Activated effector memory CD4-positive, alpha-beta T cell treated with Interleukin-2 at 50 U/mL for 16 hours (primary cell): ENCODE measurements at places on chromosomes 11 and 22.

GRCh38 chr11:2072551-2073261, 66.5 kb downstream of the IGF2 start:
- no peak for DNase-seq

DNA sequence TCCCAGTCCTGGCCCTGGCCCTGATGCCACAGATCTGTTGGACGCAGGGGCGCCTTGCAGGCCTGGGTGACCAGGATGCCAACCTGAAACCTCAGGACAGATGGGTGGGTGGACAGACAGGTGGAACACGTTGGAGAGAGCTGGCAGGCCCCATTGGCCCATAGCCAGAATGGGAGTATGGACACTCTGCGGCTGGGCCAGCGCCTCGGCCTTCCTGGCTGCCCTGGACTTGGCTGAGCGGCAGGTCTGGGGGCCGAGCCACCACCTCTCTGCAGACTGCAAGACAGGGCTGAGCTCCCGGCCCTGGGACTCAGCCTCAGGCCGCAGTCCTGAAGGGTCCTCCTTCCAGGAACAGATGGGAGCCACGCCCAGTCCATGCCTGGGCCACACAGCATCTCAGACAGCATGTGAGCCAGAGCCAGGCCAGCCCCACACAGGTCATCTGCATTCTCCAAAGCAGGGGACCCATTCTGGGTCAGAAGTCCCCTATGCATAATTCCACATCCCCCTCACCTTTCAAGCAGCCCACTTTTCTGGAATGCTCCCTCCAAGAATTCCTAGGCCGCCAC, 14.1 kb downstream of the WNT7B start:
- no peak for DNase-seq

GRCh38 chr22:29871684-29872083, 11.3 kb upstream of the MTMR3 start:
- no peak for DNase-seq

DNA sequence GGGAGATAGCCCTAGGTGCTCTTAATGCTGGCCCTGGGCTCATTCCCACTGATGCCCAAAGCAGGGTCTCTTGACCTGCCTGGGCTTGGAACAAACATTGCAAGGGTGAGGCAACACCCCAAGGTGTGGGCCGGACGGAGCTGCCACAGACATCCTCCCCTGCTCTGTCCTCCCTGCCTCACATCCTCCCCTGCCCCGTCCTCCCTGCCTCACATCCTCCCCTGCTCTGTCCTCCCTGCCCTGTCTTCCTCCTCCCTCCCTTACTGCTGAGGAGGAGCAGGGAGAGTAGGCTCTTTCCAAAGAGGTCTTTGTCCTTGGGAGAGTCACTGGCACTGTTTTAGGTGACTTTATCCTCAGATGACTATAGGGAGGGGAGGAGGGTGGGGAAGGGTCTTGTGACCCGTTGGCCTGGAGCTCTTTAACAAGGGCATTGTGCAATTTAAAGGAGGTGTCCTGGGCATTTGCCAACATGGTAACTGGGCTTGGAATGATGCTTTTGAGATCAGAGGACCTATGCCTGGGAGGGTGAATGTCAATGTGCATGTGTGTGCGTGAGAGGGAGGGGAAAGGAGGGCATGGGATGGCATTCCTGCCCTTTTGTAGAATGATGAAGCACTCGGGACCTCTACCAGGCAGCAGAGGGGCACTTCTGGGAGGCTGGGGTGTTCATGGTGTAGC, 700 bp downstream of the FAM180B start:
- no peak for DNase-seq

- DNase-seq: no peak
Measured at GRCh38 chr11:116601814-116602636, 170.8 kb downstream of the BUD13 start.

DNA sequence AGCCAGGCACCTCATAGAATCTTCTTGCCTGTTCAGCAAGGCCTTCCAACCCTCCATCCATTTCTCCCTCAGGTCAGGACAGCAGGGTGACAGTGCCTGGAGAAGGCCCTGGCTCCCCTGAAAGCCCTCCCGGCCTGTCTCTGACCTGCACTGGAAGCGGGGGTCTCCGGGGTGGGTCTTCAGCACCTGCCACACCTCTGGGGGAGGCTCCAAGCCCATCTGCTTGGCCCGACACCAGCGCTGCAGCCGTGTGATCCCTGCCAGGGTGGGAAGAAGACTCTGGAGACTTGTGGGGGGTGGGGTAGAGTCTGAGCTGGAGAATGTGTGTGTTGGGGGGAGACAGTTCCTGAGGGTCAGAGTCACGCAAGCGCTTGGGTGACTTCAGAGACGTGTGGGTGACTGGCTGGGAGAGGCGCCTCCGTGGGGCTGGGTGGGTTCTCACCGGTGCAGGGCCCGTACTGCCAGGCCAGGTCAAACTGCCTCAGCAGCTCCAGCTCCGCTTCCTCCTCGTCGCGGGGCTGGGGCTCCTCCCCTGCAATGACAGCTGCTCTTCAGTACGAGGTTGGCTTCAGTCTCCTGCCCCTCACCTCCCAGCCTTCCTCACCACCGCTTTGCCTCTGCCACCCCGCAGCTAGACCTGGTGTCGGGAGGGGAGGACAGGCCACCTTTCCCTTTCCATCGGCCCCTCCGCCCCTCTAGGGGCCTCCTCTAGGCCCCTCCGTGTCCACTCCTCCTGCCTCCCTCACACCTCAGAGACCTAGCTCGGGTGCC, 615 bp downstream of the POLD4 start:
- DNase-seq: no peak

GRCh38 chr11:133918608-133919260, 38.0 kb downstream of the IGSF9B start:
- DNase-seq: no peak

- peak; percentile 58 for DNase-seq
Measured at GRCh38 chr11:66579017-66579606, 10.7 kb upstream of the CTSF start.

DNA sequence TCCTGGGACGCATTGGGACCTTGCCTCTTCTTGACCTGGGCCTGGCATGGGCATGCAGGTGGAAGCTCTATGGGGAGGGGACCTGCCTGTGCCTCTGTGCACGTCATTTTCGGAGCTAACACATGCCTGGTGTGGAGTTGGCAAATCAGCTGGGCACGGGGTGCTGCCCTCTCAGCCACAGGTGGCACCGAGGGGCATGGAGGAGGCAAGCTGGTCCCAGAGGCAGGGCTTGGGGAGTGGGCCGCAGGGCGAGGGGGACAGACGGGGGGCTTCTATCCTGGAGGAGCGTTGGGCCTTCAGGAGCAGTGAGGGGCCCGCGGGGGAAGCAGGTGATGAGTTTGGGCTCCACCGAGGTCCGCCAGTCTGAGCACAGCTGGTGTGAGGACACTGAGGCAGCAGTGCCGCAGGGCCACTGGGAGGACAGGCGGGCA, 362.0 kb downstream of the TBC1D22A start:
- DNase-seq: no peak

GRCh38 chr11:111230122-111230465, 15.4 kb upstream of the POU2AF2 start:
- no peak for DNase-seq
